ENCODE measurements at places on chromosomes 2 and 18.

- DNase-seq, result no peak
These were observed 228.3 kb downstream of the DYSF start for GRCh38 chr2:71681626-71682025.

DNA sequence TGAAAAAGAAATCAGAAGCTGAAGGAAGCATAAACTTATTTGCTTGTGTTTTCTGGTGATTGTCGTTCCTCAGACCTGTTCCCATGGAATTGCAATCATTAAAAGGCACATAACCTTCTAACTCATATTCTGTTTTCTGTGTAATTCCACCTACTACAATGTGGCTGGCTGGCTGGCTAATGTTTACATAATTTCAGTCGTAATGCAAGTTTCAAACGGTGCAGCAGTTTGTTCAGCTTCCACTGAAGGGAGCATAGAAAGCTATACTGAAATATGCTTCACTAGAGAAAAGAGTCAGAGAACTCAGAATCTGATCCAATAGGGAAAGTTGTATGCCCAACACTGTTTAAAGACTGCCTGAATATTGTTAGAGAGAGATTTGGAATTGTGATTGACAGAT, 27.1 kb upstream of the SCN7A start:
- DNase-seq, result no peak

DNA sequence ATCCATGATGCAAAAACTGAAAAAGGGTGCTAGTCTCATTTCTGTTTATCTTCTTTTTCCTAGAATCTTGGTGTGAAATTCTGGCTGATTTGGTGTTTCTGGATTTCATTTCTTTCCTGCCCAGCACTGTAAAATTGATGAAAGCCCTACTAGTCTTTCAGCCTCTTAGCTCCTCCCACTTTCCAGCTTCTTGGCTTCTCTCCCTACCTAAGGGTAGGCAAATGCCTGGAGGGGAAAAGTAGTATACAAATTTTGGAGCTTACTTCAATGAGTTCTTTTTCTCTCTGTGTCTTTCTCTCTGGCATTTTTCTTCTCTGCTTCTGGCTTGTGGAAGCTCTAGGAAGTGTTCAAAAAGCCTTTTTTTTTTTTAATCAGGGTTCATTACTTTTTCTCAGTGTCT, 160.5 kb downstream of the XIRP2 start:
- no peak for DNase-seq

DNA sequence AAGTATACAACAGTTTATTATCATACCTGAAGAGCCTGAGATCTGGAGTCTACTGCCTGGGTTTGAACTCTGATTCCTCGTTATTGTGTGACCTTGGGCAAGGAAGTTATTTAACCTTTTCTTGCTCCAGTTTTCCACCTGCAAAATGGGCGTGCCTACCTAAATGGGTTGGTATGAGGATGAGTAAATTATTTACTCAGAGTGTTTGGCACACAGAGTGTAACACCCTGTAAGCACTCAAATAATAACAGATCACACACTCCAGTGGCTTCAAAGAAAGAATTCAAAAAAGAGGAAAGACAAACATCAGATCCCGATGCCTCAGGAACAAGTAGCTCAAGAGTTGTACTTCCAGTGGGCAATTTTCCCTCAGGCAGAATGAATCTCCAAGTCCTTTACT, 2.4 kb downstream of the SRD5A2 start:
- DNase-seq, result no peak
